Smooth muscle cell of trachea (primary cell): ENCODE measurements at places on chromosomes 13 and 19. TPM values are rescaled to one million over a fixed set of nuclear protein-coding genes. Genes with fewer than 3 reads are reported as not detected.

Gene GRIK5
- 0.58 and 0.66 TPM in 2 replicates for total RNA-seq

Gene ZNF749
- 6.5 and 8.9 TPM in 2 replicates for total RNA-seq

Gene ZNF829
- 3.3 and 5.4 TPM in 2 replicates for total RNA-seq

Gene OR4F17
- total RNA-seq = 0.15 TPM in 1 of 2 replicates, not detected in the other

Gene SEMA6B
- total RNA-seq = 0.29 and 0.50 TPM in 2 replicates
